ENCODE measurements at places on chromosomes 11 and 22.

GRCh38 chr11:120517390-120517761 lies 5.8 kb downstream of the GRIK4 start:
- DNase-seq = no peak

DNA sequence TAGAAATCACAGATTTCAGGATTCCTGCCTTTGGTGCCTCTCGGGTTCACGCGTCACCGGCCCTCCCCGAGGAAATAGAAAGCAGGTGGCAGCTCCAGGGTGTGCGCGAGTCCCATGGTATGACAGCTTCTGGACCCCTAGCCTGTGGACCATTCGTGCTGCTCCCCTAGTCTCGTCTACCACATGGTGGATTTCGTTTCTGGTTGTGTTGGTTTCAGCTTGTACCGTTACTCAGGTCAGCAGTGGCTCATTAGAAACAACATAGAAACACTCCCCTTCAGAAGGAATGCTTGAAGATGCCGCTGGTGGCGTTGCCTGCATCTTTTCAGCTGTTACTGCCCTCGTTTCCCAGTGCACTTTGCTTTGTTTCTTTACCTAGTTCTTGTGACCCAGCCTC lies 700 bp downstream of the TTC17 start:
- DNase-seq = peak; percentile 54

GRCh38 chr11:127345819-127346459 lies 345.4 kb upstream of the KIRREL3 start:
- DNase-seq = peak; percentile 57

DNA sequence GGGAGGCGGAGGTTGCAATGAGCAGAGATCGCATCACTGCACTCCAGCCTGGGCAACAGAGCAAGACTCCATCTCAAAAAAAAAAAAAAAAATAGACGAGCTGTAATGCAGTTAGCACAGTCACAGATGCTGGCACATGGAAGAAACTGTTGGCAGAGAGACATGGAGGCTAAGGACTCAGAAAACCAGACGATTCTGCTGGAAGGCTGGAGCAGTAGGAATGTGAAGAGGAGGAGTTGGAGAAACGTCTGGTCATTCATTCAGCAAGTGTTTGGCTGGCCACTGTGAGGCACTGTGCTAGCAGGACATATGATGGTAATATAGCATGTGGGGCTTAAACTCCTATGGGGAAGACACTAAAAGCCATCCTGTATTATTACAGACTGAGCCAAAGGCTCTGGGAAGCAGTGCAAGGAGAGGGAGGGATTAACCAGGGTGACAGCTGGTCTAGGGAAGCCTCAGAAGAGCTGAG lies 5.0 kb downstream of the UQCR10 start:
- DNase-seq = peak; percentile 13

DNA sequence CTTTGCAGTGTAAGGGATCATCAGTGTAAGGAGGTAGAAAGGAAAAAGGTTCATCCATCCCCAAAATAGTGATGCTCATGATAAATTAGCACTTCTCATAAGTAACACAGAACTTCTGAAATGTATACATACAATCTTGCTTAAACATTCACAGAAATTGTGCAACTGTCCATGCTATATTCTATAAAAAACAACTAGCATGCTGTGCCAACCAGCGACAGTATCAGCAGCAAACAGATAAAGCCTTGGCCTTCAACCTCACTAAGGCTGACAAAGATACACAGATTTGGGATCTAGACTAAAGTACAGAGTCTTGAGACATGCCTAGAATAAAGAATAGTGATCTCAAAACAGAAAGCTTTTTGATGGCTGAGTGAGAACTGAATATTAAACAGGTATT lies 74.1 kb upstream of the CHRM4 start:
- DNase-seq = no peak

GRCh38 chr22:30763815-30764673 lies 69.4 kb downstream of the OSBP2 start:
- peak; percentile 93 for DNase-seq

DNA sequence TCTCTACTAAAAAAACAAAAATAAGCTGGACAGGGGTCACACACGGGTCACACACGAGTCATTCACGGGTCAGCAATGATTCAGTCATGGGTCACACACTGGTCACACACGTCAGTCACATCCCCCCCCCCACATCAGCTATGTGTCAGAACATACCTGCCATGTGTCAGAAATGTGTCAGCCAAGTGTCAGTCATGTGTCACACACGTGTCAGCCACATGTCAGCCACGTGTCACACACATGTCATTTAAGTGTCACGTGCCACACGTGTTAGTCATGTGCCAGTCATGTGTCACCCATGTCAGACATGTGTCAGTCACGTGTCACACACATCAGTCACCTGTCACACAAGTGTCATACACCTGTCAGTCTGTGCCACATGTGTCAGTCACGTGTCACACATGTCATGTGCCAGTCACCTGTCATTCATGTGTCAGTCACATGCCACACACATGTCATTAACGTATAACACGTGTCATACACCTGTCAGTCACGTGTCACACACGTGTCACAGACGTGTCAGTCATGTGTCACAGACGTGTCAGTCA lies 28.7 kb upstream of the MMP20 start:
- peak; percentile 9 for DNase-seq

- no peak for DNase-seq
These were observed 7.8 kb downstream of the SLC5A1 start for GRCh38 chr22:32050678-32051515.

- DNase-seq = no peak
These were observed 5.5 kb downstream of the PHLDA2 start for GRCh38 chr11:2923446-2924375.

DNA sequence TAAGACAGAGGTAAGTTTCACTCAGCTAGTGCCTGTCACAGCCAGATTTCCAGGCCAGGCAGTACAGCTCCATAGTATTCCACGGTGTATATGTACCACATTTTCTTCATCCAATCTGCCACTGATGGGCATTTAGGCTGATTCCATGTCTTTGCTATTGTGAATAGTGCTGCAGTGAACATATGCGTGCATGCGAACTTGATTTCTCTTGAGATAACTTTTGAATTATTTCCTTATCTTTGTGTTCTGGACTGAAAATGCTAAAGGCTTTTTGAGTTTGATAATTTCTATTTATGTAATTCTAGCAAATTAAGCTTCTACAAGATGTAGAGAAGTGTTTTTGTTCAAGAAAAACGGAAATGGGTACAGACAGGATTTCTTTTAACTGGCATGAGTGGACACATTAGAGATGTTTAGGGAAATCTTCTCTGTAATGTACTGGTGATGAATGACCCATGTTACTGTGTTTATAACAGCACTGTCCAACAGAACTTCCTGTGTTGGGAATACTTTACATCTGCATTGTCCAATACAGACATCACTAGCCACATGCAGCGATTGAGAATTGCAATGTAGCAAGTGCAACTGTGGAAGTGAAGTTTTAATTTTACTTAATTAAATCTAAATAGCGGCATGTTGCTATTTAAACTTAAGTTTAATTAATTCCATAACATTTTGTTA lies 151.3 kb downstream of the CADM1 start:
- DNase-seq = no peak

DNA sequence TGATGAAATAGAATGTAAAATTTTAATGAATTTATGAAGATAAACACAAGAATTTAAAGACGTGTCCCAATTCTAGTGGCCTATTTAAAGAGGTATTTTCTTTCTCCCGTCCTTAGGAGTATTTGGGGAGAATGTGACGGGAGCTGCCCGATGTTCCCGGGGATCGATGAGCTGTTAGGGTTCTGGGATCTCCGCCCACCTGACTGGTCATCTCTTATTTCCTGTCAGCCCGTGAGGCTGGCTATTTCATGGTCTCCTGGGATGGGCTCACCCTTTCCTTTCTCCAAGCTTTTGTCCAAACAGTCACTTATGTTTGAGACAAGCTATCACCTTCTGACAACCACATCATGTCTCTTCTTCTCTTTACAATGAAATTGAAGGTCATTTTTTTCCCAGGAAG lies 16.9 kb upstream of the CLMP start:
- no peak for DNase-seq

DNA sequence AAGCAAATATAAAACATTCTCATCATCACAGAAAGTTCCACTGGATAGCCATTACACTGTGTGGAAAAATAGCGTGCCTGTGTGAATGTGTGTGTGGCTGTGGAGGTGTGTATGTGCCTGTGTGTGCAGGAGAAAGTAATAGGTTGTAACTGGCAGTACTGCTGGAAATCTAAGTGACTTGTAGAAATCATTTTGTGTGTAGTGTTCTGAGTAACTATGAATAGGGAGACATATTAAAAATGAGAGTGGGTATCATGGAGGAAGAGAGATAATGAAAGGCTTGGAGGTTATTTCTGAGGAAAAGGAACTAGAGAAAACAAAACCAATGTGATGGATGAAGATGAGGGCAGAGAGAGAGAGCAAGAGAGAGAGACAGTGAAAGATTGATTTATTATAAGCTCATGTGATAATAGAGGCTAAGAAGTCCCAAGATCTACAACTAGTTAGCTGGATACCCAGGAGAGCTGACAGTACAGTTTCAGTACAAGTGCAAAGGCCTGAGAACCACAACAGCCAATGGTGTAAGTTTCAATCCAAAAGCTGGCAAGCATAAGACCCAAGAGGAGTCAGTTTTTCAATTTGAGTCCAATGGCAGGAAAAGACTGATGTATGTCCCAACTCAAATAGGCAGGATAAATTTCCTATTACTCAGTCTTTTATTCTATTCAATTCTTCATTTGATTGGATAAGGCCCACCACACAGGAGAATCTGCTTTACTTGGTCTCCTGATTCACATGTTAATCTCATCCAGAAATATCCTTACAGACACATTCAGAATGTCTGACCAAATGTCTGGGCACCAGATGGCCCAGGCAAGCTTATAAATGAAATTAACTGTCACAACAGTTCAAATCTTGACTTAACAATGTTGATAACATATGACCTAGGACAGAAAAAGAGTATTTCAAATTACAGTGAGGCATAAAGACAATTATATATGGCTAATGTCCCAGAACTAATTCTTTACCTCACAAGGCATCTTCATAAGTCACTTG lies 14.9 kb downstream of the KBTBD3 start:
- DNase-seq = no peak

GRCh38 chr22:41966607-41967240 lies 2.5 kb upstream of the SEPTIN3 start:
- peak; percentile 80 for DNase-seq

- DNase-seq = peak; percentile 54
These were observed 84.5 kb downstream of the ISX start for GRCh38 chr22:35150183-35151107.

DNA sequence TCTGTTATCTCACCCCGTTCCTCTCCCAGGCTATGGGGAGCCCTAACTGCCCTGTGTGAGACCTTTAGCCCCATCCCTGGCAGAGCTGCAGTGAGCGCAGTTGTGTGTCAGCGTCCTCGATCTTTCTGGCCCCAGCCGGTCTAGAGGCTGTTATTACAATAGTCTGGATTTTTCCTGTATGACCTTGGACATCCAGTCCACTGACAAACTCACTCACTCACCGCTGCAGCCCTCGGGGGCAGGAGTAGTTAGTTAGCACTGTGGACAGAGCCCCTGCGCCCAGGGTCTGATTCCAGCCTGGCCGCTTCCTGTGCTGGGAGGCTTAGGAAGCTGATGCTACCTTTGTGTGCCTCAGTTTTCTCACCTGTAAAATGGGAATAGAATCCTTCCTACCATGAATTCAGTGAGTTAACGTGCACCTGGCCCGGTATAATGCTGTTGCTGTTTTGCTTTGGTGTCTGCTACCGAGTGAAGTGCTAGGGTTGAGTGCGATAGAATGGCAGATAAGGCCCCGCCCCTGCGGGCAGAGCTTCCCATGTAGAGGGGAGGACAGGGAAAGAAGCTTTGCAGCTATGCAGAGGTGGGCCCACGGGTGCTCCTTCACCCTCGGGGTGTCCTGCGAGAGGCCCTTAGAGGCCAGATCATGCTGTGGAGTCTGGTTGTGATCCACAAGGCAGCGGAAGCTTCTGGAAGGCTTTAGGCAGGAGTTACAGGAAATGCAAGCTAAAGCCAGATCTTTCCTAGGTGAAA lies 3.0 kb downstream of the LRP5 start:
- no peak for DNase-seq

DNA sequence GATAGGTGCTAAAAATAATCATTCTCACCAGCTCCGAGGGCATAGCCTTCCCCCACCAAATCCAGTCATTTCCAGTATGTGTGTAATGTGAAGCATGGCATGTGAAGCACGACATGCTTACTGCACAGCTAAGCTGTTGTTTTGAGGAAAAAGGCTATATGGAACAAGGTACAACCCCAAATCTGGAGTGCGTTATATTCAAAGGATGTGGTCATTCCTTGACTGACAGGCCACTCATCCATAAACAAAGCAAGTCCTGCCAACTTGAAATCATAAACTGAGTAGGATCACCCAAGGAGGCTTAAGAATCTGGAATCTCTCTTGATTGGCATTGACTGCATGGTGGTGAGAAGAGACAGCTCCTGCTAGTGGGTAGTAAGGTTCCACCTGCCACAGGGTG lies 3.7 kb downstream of the MAP6 start:
- no peak for DNase-seq

GRCh38 chr22:21447694-21448402 lies 19.3 kb upstream of the TMEM191C start:
- DNase-seq = peak; percentile 1

- no peak for DNase-seq
These were observed 225.1 kb upstream of the PITPNB start for GRCh38 chr22:28143961-28144745.

- DNase-seq = peak; percentile 59
These were observed 19.3 kb downstream of the MTFP1 start for GRCh38 chr22:30444632-30445437.

DNA sequence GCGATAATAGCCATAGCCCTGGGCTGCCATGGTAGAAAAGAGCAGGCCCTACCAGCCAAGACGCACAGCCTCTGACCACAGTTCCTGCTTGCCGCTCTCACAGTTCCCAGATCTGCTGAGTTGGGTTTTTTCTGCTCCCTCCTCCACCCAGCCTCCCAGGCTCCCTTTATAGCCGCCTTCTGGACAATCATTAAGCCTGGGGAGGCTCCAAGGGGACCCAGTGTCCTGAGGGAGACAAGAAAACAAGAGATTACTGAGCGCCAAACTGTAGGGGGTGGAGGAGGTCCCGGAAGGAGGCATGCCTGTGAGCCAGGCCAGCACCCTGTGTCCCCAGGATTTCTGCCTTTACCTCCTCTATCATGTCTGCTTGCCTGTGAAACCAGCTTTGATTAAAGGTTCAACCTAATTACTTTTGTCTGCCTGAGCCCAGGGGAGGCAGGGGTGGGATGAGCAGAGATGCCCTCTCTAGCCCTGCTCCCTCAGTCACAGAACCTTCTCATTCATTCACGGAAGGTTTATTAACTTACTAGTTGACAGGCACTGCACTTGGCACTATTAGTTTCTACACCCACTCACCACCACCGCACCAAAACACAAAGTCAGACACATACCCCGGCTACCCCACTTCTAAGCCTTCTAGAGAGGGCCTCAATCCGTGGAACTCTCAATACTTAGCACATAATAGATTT lies 1.2 kb downstream of the SLC37A4 start:
- no peak for DNase-seq

DNA sequence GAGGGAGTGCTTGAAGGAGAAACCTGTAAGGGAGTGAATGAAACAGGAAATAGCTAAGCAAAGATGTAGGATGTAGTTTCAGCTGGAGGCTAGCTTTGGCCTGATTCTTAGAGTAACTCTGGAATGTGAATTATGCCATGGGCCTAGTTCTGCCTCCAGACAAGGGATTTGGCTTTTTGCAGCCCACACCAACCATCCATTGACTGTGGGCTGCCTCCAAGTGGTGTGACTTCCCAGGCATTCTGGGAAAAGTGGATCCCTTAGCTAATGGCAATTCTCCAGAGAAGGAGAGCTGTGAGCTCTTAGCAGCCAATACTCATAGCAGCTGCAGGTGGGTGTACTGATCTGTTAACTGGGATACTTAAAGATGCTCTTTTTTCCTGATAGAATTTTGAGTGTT lies 2.0 kb upstream of the OR9I1 start:
- no peak for DNase-seq

GRCh38 chr22:33985506-33985905 lies 65.2 kb upstream of the LARGE1 start:
- DNase-seq = no peak

Measured in common myeloid progenitor, CD34-positive (primary cell).